ENCODE measurements at places on chromosomes 5 and 9.

- no peak for DNase-seq
Measured at GRCh38 chr5:10288592-10289219, 19.0 kb downstream of the CMBL start.

DNA sequence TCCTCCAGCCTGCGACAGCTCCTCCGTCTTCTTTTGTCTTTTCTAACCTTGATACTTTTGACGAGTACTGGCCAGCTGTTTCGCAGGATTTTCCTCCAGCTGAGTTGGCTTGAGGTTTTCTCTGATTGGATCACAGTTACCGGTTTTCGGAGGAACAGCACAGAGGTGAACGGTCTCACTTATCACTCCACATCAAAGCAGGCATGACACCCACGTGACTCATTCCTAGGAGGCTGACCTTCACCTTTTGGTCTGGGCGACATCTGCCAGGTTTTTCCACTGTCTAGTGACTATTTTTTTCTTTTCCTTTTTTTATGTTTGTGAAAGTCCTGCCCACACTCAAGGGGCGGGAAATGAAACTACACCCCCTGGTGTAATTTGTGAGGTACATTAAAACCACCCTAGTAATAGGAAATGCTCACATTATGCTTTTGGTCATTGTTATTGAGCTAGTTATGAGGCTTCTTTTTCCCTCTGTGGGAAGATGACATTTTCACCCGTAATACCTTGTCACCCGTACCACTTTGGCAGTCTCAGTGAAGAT, 319.2 kb downstream of the GADD45G start:
- no peak for DNase-seq

DNA sequence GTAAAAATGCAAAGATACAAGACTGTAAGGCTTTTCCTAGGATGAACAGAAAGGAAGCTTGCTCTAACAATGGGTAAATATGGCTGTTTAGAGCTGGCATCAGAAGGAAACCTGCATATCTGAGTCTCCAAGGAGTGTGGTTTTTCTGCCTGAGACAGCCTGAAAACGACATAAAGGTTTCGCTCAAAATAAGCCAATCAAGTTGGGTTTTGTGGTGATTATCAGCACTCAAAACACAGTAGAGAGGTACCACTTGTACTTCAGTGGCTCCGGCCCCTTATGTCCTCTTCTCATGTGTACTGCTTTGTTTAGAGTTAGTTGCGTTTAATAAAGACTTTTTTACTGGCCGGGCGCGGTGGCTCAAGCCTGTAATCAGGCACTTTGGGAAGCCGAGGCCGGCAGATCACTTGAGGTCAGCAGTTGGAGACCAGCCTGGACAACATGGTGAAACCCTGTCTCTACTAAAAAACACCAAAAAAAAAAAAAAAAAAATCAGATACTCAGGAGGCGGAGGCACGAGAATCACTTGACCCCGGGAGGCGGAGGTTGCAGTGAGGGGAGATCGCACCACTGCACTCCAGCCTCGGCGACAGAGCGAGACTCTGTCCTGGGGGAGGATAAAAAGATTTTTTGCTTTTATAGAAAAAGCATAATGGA, 39.4 kb downstream of the KLF9 start:
- no peak for DNase-seq

DNA sequence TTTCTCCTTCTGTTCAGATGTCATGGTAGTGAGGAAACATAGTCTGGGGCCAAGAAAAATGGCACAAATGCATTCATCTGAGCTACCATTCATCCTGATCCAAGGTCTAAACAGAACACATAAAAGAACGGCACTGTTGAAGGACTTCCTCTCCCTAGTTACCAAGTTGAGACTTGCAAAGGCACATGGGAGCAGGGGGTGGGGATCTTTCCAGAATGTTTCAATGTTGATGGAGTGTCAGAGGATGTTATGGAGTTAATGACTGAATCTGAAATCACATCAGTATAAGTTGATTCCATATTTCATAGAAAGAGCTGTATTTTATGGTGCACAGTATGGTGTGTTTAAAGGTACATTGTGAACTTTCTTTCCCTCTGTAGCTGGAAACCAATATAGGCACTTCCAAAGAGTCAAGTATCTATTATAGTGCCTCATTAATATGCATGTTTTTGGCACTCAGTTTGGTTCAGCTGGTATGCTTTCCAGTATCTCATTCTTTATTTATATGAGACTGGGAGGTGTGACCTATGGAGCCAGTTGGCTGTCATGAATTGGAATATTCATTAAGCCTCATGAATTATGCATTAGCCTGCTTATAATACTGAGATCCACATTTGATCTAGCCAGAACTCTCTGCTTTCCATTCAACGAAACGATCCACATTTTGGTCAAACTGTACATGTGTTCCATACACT, 603.0 kb downstream of the NR2F1-AS1 start:
- DNase-seq: no peak

GRCh38 chr5:145984072-145984471, 47.7 kb downstream of the SH3RF2 start:
- no peak for DNase-seq

All from vagina (tissue), 2 donors.